ENCODE measurements at places on chromosomes 16 and 17.
A peak's percentile ranks its signal among the peaks of the same experiment; 100 is the strongest.

DNA sequence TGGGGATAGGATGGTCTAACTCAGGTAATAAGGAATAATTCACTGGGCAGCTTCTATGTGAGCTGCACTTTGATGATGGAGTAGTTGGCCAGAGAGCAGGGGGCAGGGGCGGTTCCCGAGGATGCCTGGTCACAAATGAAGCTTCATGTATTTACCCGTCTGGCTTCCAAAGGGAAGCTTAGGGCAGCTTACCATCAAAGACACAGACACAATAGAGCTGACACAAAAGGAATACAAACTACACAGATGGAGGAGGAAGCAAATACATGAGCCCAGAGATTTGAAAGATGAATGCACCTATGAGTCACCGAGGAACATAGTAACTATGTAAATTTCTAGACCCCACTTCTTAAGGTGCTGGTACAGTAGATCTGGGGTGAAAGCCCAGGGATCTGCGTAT, 8.7 kb upstream of the EMP2 start:
- DNase-seq, result no peak

- DNase-seq, result no peak
Observed at GRCh38 chr16:54930869-54931119, 129 bp downstream of the IRX5 start.

DNA sequence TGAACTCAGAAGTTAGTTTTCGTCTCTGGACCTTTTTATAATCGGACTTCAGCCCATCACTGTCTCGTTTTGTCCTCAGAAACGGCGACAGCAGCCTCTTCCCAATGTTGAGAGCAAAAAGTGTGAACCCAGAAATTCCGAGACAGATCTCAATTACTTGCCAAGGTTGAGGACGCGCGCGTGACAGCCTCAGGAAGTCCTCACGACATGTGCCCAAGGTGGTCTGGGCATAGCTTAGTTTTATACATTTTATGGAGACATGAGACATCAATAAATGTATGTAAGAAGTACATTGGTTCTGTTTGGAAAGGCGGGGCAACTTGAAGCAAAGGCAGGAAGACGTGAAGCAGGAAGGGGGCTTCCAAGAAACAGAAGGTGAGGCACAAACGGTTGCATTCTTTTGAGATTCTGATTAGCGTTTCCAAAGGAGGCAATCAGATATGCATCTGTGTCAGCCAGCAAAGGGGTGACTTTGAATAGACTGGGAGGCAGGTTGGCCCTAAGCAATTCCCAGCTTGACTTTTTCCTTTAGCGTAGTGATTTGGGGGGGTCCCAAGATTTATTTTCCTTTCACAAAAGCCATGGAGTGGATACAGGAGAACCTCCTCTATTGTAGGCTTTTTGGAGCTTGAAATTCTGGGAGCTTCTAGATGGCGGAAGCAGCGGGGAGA, 583 bp upstream of the ZNF747 start:
- peak; percentile 48 for DNase-seq

GRCh38 chr17:4769628-4770027, 2.1 kb upstream of the TM4SF5 start:
- no peak for DNase-seq

DNA sequence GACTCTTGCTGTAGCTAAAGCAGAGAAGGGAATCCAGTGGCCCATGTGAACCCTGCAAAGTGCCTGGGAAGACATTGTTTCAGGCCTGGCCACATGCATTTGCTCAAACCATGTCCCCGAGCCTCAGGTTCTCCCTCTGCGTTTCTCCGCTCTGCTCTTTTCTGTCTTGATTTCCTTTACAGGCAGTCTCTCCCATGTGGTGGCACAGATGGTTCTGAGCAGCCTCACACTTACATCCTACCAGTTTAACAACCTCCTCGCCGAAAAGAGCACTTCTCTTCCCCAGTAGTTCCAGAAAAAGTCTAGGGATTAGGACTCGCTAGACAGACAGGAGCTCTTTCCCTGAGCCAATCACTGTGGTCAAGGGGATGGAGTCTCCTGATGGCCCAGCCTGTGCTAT, 28.3 kb upstream of the MYH10 start:
- DNase-seq, result no peak

DNA sequence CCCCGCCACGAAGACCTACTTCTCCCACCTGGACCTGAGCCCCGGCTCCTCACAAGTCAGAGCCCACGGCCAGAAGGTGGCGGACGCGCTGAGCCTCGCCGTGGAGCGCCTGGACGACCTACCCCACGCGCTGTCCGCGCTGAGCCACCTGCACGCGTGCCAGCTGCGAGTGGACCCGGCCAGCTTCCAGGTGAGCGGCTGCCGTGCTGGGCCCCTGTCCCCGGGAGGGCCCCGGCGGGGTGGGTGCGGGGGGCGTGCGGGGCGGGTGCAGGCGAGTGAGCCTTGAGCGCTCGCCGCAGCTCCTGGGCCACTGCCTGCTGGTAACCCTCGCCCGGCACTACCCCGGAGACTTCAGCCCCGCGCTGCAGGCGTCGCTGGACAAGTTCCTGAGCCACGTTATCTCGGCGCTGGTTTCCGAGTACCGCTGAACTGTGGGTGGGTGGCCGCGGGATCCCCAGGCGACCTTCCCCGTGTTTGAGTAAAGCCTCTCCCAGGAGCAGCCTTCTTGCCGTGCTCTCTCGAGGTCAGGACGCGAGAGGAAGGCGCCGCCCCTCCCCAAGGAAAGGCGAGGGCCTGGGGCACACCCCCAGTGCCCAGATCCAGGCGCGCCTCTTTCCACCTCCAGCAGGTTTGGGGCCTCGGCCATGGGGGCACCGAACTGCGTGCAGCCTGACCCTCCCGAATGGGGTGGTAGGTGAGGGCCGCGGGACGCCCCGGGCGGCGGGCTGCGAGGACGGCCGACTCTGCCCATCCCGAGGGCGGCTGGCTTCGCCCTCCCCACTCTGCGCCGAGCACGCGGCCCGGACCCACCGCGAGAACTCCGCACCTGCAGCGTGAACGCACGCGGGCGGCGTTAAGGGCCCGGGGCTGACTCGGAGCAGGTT, 664 bp downstream of the HBQ1 start:
- peak; percentile 85 for DNase-seq

All from NCI-H2171 (cell line).